Stimulated activated CD8-positive, alpha-beta memory T cell treated with anti-CD3 and anti-CD28 coated beads, Interleukin-4, amount 100 ng/mL, for 4 hours (primary cell): ENCODE measurements at places on chromosomes 11 and 22.

GRCh38 chr11:123057661-123058305 is 4.2 kb downstream of the HSPA8 start:
- no peak for DNase-seq

GRCh38 chr11:72844356-72844755 is 30.1 kb downstream of the ATG16L2 start:
- no peak for DNase-seq

DNA sequence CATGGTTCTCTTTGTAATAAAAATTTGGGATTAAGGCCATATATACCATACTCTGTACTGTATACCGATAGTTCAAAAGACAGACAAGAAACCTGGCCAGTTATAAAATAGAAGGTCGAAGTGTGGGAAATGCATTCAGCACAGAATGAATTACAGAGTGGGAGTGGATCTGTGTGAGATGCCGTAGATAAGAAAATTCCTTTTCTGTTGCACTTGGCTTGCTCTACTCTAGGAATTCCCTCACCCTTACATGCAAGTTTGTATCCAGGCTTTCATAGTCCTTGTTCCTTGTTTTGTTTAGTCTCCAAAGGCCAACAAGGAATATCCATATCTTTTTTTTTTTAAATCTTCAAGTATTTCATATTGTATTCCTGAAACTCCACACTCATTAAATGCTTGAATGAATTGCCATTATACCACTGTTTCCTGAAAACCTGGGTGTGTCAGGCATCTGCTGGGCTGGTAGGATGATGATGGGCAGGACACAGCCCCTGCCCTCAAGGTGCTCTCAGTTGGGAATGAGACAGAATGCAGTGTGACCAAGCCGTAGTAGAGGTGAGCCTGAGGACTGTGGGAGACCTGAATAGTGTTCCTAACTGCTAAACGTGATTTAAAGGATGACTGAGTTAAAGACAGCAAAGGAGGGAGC is 53.5 kb downstream of the TEAD1 start:
- DNase-seq = no peak

GRCh38 chr11:128498721-128499245 is 88.6 kb downstream of the ETS1 start:
- DNase-seq = no peak

- DNase-seq = no peak
Observed at GRCh38 chr11:62001450-62002191, 34.2 kb upstream of the FTH1 start.

- DNase-seq = no peak
Observed at GRCh38 chr11:113587308-113587739, 112.1 kb upstream of the DRD2 start.

GRCh38 chr22:28907311-28908008 is 24.1 kb downstream of the ZNRF3 start:
- no peak for DNase-seq

DNA sequence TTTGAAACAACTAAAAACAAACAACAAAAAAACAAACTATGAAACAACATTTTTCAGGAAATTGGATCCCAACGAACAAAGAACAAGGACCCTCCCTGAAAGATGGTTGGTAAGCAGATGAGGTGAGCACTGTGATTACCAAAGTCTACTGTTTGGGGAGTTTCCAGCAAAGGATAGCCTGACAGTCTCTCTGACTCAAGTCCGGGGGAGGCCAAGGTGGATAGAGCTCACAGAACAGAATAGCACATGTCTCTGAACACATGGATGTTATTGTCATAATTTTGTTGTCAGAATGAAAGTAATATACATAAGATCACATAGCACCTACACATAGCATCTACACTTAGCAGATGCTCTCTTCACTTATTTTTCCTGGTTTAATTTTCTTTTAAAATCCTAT is 501.3 kb upstream of the TENM4 start:
- DNase-seq = no peak

DNA sequence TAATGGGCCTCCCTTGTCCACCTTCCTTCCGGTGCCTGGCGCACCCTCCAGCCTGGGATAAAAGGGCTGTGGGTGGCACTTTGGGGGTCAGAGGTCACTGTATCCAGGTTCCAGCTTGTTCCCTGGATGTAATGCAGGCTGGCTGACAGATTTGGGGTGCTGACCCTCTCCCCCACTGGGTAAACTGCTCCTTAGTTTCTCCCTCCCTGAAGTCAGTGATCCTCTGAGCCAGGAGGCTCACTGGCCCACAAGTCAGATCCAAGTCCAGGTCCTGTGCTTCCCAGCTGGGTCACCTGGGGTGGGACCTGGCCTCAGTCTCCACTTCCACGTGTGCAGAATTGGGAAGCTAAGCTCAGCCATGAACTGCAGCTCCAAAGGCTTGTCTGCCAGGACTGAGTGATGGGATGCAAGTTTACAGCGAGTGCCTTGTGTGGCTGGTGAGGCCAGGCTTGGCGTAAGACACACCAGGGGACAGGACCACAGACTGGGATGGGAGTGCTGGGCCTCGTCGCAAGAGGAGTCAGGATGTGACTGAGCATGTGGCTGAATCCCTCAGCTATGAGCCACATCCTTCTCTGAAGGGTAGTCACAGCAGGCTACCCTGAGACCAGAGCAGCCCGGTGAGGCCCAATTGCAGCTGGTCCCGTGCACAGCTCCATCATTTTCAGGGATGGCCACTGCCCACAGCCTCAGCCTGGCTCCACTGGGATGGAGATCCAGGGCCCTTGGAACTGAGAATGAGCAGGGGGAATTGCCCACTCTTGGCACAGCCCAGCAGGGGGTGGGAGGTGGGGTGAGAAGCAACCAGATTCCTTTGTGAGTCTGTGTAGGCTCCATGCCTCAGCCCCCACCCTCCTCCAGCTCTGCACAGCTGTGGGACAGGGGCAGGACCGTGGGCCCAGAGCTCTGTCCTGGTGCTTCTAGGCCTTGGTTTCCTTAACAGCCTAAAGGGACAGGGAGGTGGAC is 7.2 kb downstream of the SHISA8 start:
- DNase-seq = no peak

DNA sequence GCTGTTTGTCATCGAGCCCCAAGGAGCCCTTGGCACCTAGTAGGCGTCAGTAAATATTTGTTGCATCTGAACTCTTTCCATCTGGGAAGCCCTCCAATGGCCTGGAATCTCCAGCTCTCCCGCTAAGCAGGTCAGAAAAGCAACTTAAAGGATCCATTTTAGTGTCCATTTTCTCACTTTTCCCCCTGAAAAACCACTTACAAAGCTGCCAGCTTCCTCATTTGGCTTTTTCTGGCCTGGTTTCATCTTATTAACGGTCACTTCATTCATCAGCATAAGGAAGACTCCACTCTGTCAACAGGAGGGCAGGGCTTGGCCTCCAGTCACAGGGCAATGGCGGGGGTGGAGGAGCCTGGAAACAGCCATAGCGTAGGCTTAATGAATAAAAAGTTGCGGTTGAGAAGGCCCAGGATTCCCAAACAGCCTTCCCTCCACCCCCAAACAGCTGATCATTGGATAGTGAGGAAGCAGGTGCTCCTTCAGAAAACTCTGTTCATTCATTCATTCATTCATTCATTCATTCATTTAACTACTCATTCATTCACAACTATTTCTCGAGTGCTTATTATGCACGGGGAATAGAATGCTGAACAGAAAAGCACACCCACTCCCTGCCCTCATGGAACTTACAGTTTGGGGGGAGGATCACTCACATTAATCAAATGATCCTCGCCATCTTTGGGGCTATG is 104.5 kb upstream of the RCN1 start:
- no peak for DNase-seq

DNA sequence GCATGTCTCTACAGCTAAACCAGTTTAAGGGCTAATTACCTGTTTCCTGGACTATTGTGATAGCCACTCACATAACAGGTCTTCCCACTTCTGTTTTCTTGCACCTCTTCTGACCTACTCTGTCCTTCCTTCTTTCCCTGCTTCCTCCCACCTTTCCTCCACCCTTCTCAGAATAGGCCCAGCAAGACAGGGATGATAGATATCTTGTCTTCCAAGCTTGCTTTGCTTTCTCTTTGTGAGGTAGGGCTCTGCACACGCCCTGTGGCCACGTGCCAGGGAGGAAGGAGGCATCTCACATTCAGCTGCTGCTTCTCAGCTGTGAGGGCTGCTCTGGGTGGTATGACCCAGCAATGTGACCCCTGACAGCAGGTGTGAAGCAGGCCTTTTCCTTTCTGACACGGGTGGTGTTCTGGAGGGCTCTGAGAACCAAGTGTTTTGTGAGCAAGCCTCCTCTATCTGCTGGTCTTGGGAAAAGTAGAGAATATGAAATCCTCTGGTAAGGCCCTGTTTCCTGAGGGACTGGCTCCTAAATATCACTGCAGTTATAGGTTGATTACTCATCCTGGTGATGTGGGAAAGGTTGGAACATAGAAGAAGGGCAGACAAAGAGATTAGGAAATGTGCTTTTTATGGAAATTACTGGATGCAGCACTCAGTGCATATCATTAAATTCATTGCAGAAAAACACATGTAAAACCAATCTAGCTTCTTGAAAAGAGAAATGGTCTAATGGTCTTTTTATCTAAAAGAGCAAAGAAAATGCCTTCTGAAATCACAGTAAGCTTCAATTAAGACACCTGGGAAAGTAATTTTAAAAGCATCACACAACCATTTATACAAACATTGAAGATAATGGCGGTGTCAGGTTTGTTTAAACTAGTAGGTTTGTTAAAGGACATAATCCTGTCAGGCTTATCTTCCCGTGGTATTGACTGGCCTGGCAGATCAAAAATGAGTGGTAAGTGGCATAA is 8.5 kb downstream of the AMOTL1 start:
- DNase-seq = no peak

DNA sequence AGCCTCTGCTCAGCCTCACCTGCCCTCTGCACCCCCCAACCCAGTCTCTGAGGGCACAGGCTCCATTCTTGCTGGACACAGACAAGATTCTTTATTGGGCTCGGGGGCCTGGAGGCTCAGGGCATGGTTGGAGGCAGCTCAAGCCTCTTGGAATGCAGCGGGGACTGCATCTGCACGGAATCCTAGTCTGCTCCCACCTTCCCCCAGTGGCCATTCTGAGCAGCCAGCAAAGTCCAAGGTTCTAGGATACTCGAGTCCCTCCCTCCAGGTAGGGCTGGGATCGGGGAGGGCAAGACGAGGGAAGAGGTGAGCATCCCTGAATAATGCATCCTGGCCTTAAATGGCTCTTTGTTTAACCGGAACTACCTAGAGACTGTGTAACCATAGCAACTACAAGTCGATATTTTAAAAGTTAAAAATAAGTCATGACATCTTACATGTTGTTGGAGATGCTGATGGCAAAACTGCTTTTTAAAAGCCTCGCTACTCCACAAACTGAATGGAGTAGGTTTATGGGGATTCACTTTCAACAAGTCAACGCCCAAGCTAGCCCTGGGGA is 10.7 kb upstream of the IGSF22 start:
- no peak for DNase-seq

DNA sequence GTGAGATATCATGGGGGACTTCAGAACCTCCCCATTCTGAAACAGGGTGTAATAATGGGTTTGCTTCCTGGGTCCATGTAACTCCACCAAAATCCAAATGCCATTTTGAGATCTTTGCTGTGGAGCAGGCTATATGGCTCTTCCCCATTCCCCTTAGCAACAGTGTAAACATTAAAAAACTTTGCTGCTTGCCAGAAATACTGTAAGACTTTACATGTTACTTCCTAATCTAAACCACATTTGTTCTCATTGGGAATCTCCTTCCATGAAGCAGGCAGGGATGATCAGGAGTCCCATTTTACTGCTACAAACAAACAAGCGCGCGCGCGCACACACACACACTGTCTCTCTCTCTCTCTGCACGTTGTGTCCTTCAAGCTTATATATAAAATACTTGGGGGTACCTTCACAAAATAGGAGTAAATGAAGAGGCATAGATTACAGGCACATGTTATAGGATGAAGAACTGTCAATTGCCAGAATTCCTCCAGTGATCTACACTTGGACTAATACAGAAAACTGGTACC is 86.5 kb downstream of the ANO3 start:
- no peak for DNase-seq

- no peak for DNase-seq
Observed at GRCh38 chr11:120034176-120034875, 103.6 kb downstream of the TRIM29 start.

- no peak for DNase-seq
Observed at GRCh38 chr11:44620328-44620725, 54.9 kb downstream of the CD82 start.

DNA sequence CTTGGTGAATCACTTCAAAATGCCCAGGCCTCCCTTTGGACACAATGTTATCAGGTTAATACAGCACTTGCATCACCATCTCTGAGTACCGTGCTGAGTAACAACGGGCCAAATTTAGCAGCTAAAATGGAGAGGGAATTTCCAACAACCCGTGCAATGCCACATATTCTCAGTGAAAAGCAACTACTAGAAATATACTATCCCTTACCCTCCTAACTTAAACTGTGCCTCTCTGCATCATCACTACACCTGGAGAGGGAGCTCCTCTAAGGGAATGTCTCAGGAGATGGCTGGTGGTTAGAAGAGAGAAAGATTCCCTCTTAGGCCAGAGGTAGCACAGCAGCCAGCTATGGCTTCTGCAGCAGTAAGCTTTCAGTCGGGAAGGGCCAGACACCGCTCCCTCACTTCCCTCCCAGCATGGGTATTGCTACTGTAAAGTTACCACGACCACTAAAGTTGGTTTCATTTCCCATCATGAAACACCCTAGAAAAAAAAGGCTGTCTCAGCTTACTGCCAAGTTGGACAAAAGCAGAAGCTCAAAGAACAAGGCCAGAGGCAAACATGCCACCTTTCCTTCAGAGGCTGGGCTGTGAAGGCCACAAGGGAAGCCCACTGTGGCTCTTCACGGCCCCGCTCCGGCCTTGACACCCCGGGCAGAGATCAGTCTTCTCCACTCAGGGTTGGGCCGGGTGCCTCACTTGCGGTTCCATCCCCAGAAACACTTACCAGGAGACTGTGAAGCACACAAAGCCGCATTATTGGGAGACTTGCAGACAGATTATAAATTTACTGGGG is 3.9 kb downstream of the MAML2 start:
- no peak for DNase-seq

GRCh38 chr22:35719212-35719875 is 1.7 kb downstream of the APOL5 start:
- no peak for DNase-seq

GRCh38 chr22:49052023-49052538 is 775.6 kb downstream of the BRD1 start:
- DNase-seq = no peak

DNA sequence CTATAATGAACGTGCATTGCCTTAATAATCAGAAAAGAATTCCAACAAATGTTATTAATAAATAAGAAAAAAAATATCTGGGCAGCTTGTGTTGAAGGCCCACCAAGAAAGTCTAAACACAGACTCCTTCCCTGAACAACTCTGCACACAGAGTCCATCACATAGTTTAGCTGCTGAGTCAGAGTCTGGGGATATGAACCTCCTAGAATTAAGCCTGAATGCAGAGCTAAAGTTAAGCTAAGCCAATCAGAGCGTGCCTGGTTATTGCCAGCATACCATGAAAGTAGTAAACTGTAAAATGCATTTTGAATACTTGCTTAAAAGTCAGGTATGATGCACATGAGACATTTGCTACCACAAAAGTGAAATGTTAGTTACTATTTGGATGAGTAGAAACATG is 25.6 kb upstream of the TENM4 start:
- DNase-seq = no peak
